ENCODE measurements at places on chromosomes 3 and 15.

DNA sequence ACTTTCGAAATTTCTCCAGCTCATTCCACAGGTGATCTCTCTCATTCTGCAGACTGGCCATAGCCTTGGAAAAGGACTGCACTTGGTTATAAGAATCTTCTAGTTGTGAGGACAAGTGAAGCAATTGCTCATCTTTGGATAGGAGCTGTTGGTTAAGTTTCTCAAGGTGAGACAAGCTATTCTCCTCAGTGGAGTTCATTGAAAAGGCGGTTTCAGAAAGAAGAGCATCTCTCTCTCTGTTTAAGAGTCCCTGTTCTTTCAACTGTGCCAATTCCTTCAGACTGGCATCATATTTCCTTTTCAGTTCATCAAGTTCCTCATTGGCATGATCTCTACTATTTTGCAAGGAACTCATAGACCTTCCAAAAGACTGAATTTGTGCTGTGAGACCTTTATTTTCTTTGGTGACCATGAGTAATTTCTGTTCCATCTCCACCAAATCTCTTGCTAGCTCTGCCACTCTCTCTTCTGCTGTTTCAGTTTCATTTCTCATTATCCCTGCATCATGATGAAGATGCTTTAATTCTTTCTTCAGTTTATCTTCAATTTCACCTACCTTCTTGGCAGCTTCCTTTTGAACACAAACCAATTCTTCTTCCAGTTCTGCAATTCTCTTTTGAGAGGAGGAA lies 30.2 kb upstream of the HCLS1 start:
- no peak for DNase-seq

- DNase-seq, result no peak
Measured at GRCh38 chr15:69591905-69592508, 139.4 kb downstream of the RPLP1 start.

- DNase-seq, result peak; percentile 77
Measured at GRCh38 chr3:73100741-73101559, 39.5 kb downstream of the EBLN2 start.

GRCh38 chr3:150760431-150761200 lies 2.4 kb downstream of the SIAH2 start:
- DNase-seq, result no peak
